ENCODE measurements at places on chromosomes 12 and 14.

DNA sequence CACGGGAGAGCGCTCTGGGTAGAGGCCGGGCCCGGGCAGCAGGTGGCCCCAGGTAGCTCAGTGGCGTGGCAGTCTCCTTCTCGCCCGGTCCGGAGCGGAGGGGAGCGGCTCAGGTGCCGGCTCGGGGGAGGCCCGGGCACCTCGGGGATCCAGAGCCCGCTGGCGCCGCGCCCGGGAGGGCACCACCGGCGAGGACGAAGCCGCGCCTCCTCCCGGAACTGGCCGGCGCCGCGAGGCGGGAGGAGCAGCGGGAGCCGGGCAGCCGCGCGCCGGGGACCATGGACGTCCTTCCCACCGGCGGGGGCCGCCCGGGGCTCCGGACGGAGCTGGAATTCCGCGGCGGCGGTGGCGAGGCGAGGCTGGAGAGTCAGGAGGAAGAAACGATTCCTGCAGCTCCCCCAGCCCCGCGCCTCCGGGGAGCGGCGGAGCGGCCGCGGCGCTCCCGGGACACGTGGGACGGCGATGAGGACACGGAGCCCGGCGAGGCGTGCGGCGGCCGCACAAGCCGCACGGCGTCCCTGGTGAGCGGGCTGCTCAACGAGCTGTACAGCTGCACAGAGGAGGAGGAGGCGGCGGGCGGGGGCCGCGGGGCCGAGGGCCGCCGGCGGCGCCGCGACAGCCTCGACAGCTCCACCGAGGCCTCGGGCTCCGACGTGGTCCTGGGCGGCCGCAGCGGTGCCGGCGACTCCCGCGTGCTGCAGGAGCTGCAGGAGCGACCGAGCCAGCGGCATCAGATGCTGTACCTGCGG, 21.5 kb upstream of the GNS start:
- peak overlapping the region; percentile 69 for H3K4me3 ChIP-seq
- peaks cover 13% of the 10 kb centered on the region for H3K4me1 ChIP-seq
- peaks cover 76% of the 10 kb centered on the region for H3K27me3 ChIP-seq

GRCh38 chr12:43285159-43285598, 266.8 kb downstream of the ADAMTS20 start:
- H3K4me3 ChIP-seq: no peak overlapping the region
- no peak for DNase-seq
- no peaks in the 10 kb centered on the region for H3K27me3 ChIP-seq
- no peak overlapping the region for H3K27ac ChIP-seq

DNA sequence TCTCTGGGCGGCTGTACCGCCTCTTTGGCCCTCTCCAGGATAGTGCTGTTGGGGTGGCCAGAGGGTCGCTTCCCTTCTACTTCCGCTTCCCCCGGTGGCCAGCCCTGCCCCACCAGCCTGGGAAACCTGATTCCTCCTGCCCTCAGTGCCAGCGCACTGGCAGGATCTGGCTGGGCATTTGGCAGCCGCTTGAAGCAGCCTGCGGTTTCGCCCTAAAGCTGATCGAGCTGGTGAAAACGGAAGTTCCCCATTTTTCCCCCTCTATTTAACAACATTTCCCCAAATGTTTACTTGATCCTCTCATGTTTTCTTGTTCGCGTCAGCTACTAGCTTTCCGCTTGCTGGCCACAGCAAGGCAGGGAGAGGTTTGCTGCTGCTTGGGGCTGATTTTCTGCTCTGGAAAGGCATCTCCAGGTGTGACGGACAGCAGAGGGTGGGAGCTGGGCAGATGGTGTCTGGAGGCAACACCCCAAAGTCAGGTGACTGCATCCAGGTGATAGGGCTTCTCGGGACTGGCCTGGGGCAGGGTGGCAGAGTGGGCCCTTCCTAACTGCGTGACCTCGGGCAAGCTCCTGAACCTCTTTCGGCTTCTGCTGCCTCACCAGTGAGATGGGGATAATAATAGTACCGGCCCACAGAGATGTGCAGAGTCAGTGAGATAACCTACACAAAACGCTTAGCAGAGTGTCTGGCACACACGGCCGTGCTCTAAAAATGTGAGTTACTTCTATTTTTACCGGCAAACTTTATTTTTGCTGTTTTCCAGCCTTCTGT, 53.1 kb downstream of the TSPAN9 start:
- peaks cover 14% of the 10 kb centered on the region for H3K4me1 ChIP-seq
- no peaks in the 10 kb centered on the region for H3K36me3 ChIP-seq
- peaks cover 58% of the 10 kb centered on the region for H3K27me3 ChIP-seq
- no peak overlapping the region for H3K4me3 ChIP-seq

GRCh38 chr12:66719862-66720261, 41.0 kb upstream of the GRIP1 start:
- no peaks in the 10 kb centered on the region for H3K36me3 ChIP-seq
- no peak for DNase-seq
- H3K27ac ChIP-seq: no peak overlapping the region

GRCh38 chr12:112992541-112993398, 14.5 kb downstream of the OAS2 start:
- peak overlapping the region; percentile 21 for H3K27ac ChIP-seq
- peaks cover 15% of the 10 kb centered on the region for H3K4me1 ChIP-seq
- peak; percentile 47 for DNase-seq
- H3K4me3 ChIP-seq: no peak overlapping the region
- peaks cover 96% of the 10 kb centered on the region for H3K36me3 ChIP-seq

GRCh38 chr12:108832208-108832607, 25.2 kb downstream of the SSH1 start:
- no peak overlapping the region for H3K4me3 ChIP-seq
- peak overlapping the region; percentile 21 for H3K27ac ChIP-seq
- H3K4me1 ChIP-seq: peaks cover 64% of the 10 kb centered on the region
- H3K36me3 ChIP-seq: peaks cover 75% of the 10 kb centered on the region

Measured in activated T-helper 2 cell treated with anti-CD3 and anti-CD28 coated beads, Interferon-gamma antibody, Interleukin-2, Interleukin-4, amounts not matched to agents 10 μg/mL and 5 μg/mL and 100 μg/mL, durations not matched to agents 14 hours and 24 hours and 36 hours (primary cell).